H4 (cell line): ENCODE measurements at places on chromosomes 4 and X.

GRCh38 chr4:82667761-82668480 is 106.1 kb upstream of the TMEM150C start:
- no peak for DNase-seq

GRCh38 chr4:156676116-156676851 is 295.3 kb downstream of the PDGFC start:
- no peak for DNase-seq

- DNase-seq: no peak
Observed at GRCh38 chrX:131607792-131608369, 64.0 kb downstream of the OR13H1 start.

- DNase-seq: no peak
Observed at GRCh38 chrX:13732246-13733067, 2.0 kb downstream of the TRAPPC2 start.

- no peak for DNase-seq
Observed at GRCh38 chr4:159723341-159724048, 620.6 kb downstream of the RAPGEF2 start.
